Astrocyte (in vitro differentiated cells and primary cell): ENCODE measurements at places on chromosomes 1 and 21.

DNA sequence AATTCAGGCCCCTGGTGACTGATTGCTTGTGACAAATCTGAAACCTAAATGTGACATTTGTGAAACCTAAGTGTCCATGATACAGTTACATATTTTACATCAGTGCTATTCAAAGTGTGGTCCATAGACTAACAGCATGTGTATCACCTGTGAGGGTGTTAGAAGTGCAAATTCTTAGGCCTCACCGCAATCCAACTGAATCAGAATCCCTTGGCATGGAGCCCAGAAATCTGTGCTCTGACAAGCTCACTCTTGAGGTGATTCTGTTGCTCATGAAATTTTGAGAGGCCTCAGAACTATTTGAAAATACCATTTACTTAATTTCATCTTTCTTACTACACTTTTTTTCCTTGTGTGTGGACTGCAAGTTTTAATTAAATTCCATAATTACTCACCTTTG is 587.9 kb downstream of the ADGRL2 start:
- peak; percentile 88 for DNase-seq

DNA sequence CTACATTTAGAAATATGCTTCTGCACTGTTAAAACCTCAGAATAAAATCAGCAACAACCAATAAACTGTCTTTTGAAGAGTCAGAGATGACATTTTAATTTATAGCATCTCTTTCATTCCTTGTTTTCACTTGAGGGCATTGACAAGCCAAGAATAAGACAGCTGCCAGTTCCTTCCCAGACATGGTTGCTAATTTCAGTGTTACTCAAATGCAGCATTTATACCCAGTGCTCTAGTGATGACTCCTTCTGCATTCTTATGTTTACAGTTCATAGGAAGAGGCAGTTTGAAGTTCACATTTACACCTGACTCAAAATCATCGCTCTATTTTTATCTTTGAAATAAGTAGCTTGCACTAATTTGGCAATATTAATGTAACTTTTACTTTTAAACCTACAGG is 44.9 kb downstream of the PLA2G4A start:
- no peak for DNase-seq

- peak; percentile 89 for DNase-seq
Measured at GRCh38 chr1:210293171-210293607, 35.5 kb upstream of the HHAT start.

GRCh38 chr1:177464686-177465085 is 293.9 kb downstream of the BRINP2 start:
- DNase-seq: no peak

DNA sequence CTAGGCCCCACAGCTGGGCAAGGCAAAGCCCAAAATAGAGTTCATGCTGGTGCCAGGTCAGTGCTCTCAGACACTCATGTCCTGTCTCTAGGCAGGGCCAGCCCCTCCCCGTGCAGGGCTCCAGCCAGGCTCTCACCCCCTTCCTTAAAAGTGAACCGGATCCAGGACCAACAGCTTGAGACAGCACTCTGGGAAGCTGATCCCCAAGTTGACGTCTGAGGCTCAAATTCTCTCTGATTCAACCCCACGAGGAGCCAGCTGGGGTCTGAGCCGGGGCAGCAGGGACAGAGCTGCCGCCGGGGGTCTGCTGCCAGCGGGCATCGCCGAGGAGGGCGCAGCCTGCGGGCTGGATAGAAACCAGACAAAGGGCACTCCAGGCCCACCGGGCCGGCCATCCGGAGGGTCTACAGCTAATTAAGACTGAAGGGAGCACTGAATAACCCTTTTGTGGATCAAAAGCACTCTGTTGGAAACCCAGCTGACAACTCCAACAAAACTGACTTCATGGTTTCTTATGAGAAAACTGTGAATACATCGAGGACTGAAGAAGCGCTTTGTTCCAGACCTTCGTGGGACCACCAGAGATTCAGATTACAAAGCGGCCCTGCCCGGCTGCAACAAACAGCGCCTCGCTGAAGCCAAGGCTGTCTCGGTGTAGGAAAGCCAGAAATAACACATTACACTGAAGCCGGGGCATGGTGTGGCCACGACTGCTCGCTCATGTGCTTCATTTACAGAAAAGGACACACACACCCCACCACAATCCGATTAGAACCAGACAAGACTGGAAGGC is 95.8 kb downstream of the PSMG1 start:
- DNase-seq: peak; percentile 24

DNA sequence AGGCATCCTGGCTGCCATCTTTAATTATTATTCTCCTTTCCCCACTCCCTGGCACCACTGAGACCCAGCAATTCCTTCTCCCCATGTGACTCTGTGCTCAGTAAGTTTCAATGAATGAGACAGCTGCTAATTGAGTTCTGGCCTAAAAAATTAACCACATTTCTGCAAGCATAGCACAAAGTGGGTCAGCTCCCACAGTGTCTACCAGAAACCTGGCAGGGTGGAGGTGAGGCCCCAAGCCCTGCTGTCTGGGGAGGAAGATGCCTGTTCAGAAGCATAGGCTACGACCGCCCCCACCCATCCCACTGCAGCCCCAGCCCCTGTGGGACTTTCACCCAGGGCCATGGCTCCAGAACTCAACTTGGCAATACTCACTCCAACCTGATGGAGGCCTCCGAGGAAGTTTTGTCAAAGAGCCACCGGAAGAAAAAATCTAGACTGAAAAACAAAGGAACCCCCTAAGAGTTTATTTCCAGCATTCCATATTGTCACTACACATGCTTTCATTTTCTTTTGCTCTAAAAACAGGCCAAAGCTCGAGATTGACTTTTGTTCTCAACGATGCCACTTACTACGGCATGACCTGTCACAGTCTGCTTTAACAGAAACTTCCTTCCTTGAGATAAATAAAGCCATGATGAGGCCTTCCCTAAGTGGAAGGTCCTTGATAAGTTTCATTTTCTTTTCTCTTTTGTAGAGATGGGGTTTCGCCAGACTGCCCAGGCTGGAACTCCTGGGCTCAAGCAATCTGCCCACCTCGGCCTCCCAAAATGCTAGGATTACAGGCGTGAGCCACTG is 26.5 kb downstream of the TMEM63A start:
- no peak for DNase-seq

- DNase-seq: no peak
Measured at GRCh38 chr1:225446595-225446960, 18.7 kb upstream of the LBR start.

GRCh38 chr1:42841010-42841409 is 5.4 kb upstream of the ZNF691 start:
- DNase-seq: no peak

- DNase-seq: peak; percentile 73
Measured at GRCh38 chr1:8525216-8525557, 207.3 kb downstream of the SLC45A1 start.

DNA sequence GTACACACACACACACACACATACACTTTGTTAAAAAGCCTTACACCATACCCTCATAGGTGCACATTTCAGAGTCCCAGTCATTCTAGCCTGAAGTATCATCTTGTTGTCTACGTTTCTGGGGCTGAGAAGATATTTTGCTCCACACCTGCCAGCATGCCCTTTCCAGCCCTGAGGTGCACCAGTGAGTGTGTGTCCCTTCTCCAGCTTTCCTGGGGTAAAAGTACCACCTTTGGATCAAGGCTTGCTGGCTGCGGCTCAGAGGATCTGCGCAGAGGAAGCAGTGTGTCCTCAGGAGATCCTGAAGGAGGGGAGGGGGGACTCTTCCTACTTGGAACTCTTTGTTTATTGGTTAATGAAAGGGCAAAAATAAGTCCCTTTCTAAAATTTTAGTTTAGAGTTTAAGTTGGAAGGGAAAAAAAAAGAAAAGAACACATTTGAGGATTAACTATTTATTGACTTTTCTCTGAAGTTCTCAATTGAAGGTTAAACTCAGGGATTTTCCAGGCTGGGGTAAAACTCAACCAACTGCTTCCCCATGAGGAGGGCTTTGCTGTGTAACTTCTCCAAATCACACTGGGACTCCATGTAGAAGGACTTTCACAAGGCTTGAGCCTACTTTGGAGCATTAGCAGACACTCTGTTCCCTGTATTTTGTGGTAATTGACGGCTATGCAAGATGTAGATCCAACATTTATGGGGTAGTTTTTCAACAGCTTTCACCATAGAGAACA is 200.3 kb upstream of the SGIP1 start:
- no peak for DNase-seq

DNA sequence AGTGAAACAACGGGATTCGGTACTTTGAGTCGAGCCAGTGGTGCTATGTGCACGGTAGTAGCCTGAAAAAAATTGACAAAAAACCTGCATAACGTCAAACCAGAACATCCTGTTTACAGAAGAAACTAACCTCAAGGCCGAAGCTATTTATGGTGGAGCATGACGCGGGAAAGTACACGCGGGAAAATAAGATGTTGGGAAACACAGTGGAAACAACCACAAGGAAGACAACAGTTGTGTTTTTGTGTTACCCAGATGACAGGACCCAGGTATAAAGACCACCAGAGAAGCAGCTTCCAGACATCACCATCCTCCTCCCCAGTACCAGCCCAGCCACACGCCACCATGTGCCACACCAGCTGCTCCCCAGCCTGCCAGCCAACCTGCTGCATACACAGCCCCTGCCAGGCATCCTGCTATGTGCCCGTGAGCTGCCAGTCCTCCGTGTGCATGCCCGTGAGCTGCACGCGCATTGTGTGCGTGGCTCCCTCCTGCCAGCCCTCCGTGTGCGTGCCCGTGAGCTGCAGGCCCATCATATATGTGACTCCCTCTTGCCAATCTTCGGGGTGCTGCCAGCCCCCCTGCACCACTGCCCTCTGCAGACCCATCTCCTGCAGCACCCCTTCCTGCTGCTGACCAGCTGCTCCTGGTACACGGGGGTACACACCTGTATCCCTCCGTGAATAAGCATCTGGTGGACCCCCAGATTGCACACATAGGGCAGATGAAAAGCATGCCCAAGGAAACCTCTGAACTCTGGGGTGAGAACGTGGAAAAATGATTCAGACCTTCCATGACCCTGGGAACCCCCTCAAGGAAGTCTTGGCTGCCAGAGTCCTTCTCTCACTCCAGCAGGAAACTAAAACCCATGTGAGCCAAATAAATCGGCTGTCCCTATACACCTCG is at the start of gene KRTAP12-3:
Gene KRTAP12-3 (plus strand): TSS at position 298 of the 906 bp plus-strand sequence. CDS start 48 bp downstream, at position 346.
- DNase-seq: no peak

DNA sequence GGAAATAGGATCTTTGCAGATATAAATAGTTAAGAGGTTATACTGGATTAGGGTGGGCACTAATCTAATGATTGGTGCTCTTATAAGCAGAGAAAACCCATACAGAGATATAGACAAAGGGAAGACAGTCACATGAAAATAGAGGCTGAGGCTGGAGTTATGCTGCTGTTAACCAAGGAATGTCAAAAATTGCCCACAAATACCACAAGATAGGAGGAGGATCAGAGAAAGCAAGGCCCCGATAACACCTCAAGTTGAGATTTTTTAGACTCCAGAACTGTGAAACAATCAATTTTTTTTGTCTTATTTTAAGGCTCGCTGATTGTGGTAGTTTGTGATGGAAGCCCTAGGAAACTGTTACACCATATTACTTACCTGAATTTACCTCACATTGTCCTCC is 513.2 kb downstream of the COL11A1 start:
- peak; percentile 27 for DNase-seq
